NCI-H2081 (cell line): ENCODE measurements at places on chromosomes 11 and 22.

- DNase-seq, result no peak
These were observed 90.5 kb downstream of the PIWIL4 start for GRCh38 chr11:94657629-94658028.

GRCh38 chr11:75413864-75414263 is 14.5 kb downstream of the RPS3 start:
- DNase-seq, result no peak

DNA sequence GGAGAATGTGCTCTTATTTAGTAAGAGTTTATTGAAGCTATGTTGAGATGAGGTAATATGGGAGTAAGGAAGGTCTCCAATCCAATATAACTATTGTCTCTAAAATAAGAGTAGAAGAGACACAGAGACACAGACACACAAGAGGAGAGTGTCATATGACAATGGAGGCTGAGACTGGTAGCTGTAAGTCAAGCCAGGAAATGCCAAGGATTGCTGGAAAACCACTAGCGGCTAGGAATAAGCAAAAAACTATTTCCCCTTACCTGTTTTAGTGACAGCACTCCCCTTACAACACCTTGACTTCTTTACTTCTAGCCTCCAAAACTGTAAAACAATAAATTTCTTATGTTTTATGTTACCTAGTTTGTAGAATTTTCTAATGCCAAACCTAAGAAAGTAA is 1652.8 kb downstream of the LRRC4C start:
- DNase-seq, result no peak

DNA sequence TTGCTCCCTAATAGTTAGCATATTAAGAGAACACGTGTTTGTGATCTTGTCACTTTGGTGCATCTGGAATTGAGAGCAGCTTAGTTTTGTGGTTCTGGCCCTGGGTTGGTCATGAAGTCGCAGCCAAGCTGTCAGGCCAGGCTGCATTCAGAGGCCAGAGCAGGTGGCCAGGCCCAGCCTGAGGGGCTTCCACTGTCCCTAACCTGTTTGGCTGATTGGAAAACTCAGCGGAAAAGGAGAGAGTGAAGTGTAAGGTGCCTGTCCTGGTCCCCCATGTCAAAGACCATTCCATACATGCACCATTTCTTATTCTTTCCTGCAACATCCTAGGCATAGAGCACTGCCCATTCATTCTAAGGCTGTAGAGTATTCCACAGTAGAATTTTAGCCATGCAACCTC is 111.5 kb upstream of the IGLL5 start:
- DNase-seq, result no peak

DNA sequence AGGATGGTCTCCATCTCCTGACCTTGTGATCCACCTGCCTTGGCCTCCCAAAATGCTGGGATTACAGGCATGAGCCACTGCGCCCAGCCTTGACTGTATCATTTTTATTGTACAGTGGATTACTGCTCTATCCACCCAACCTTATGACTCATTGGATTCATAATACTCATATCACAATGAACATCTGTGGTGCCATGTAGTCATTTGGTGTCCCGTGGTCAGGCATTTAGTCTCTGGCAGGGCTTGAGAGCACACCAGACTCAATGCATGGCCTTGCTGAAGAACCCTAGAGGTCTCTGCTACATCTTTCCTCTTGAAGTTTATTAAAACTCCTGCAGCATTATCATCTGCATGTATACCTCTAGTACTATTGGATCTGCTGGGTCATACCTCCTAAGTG is 98.0 kb upstream of the LDLRAD3 start:
- no peak for DNase-seq

- DNase-seq, result peak; percentile 63
These were observed 150.2 kb downstream of the TEAD1 start for GRCh38 chr11:12824281-12825041.

- DNase-seq, result no peak
These were observed 385.9 kb upstream of the ANO5 start for GRCh38 chr11:21806947-21807346.

DNA sequence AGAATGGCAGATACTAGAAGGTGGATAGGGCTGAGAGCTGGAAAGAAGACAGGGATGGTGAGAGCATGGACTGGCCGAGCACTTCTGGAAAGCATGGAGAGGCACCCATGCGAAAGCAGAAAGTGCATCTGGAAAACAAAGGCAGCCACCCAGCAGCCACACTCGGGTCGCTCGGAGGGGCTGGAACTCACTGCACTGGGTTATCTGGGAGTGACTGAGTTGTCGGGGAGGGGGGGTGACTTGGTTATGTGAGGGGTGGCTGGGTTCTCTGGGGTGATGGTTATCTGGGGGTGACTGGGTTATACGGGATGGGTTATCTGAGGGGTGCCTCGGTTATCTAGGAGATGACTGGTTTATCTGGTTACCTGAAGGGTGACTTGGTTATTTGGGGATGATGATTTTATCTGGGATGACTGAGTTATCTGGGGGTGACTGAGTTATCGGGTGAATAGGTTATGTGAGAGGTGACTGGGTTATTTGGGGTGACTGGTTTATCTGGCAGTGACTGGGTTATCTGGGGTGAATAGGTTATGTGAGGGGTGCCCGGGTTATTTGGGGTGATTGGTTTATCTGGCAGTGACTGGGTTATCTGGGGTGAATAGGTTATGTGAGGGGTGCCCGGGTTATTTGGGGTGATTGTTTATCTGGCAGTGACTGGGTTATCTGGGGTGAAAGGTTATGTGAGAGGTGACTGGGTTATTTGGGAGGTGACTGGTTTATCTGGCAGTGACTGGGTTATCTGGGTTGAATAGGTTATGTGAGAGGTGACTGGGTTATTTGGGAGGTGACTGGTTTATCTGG is 2.6 kb upstream of the PANX2 start:
- DNase-seq, result no peak

GRCh38 chr22:21690401-21690801 is 24.6 kb downstream of the PPIL2 start:
- no peak for DNase-seq

- DNase-seq, result no peak
These were observed 10.4 kb upstream of the AHNAK start for GRCh38 chr11:62556875-62557631.

GRCh38 chr11:57467508-57468157 is 7.3 kb downstream of the RTN4RL2 start:
- DNase-seq, result no peak

DNA sequence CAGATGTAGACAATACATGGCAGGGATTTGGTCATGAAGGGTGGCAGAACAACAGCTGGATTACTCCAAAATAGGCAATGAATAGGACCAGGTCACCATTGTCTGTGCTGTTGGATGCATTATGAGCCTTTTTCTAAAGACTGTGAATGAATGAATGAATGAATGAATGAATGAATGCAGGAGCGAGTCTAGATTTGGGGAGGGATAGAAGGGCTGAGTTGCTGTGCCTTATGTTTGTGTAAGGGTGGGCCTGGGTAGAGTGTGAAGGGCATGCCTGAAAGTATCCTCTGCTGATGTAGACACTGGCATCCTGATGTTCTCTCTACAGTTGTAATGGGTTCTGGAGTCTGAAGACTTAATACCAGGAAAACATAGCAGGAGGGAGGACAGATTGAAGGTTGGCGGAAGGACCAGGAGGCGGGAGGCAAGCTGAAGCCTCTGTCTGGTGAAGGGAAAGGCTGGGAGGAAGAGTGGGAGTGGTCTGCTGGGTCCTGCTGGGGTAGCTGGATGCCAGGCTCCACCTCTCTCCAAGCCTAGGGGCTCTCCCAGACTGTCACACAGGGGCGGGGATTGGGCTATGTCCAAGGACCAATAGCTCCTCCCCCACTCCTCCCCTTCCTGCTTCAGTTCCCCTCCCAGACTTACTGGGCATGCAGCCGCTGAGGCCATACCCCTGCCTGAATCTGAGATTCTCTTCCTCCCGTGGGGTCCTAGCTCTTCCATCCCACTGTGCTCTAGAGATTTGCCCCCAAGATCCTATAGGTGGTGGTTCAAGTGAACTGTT is 4.8 kb downstream of the TRIM3 start:
- peak; percentile 45 for DNase-seq

- no peak for DNase-seq
These were observed 67.7 kb downstream of the BCL2L13 start for GRCh38 chr22:17705951-17706900.

DNA sequence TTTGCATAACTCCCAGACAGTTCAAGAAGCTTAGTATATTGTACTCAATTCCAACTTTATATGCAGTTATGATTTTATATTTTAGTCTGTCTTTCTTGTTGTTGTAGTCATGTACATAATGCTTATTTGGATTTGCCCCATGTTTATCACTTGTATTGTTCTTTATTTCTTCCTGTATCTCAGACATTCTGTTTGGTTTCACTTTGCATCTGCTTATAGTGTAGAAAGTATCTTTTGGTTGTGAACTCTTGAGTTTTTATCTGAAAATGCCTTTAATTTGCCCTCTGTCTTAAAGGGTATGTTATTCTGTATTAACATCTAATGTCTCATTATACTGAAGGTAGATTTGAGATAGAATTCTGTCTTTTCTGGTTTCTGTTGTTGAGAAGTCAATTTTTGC is 275.4 kb downstream of the DYNC2H1 start:
- DNase-seq, result no peak

DNA sequence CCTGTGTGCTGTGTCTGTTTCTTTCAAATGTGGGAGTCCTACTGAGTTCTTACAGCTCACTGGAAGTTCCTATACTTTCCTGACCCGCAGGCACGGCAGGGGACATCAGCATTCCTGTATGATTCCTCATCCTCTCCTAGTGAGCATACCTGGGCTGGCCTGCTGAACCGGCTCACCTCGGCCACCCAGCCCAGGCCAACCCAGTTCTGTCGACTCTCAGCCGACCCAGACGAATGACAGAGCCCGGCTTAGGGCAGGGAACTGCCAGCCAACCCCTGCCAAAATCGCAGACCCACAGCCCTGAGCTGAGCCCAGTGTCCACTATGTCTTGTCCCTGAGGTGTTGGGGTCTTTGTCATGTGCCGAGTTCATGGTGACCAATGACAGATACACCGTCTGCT is 339.7 kb downstream of the BRD1 start:
- no peak for DNase-seq

- peak; percentile 21 for DNase-seq
These were observed 368.2 kb upstream of the CADM1 start for GRCh38 chr11:115872416-115872815.

DNA sequence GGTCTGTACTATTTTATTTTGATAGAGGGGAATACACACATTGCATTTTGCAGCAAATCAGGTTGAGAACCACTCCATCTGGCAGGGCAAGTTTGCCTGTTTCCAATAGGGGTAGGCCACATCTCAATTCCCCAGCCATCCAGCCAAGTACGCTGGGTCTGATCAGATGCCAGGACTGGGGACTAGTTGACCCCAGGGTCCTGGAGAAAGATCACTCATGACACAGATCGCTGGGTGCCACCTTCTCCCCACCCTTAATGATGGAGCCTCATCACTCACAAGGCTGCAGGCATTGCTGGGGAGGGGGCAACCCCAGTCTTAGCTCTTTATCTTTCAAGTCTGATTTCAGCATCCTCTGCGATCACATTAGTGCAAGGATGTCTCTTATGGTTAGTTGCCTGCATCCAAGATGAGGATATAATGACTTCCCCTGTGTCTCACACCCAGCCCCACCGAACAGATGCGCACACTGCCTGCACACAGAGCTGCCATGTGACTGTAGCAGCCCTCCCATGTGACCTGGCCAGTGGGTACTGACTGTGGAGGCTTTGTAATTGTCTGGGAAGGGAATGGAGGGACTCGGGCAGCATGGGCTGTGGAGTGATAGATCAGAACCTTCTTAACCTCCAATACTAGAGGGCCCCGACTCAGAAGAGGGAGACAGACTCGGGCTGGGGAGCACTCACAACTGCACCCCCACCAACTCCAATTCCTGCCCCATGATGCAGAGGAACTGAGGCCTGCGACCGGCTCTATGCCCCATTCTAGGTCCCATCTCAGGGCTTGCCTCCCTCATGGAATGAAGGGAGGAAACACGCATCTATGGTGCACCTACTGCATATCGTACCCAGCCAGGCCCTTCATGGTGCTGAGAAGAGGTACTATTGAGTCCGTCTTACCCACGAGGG is 155.8 kb downstream of the DSCAML1 start:
- no peak for DNase-seq

- DNase-seq, result no peak
These were observed 5.9 kb downstream of the CCDC90B start for GRCh38 chr11:83280256-83280655.

DNA sequence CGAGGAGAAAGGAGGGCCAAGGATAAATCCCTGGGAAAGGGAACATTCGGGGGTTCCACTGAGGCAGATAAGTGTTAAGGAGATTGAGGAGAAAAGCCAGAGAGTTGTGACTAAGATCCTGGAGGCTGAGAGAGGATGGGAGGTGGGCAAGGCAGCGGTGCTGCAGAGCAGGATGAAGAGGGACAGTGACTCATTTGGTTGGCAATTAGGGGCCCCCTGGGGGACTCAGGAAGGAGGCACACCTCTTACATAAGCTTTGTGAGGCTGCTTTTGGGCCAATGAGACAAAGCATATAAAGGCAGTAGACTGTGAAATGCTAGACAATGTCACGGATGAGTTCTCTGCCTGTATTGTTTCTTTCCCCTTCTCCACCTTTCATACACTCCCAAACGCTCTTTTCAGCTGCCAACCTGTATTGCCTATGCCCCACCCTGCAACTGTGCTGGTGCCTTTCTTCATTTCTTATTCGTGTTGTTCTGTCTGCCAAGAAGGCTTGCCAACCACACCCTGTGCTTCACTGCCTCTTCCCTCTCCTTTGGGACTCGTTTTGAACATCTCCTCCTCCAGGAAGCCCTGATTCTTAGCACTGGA is 246.8 kb upstream of the KIRREL3 start:
- peak; percentile 39 for DNase-seq

- no peak for DNase-seq
These were observed at the start of gene CD6 for GRCh38 chr11:60971520-60971919. Gene CD6, plus strand, starts transcription at chr11:60971680. Its CDS starts 186 bp downstream, at chr11:60971866.

- no peak for DNase-seq
These were observed 69.4 kb upstream of the AMPD3 start for GRCh38 chr11:10385696-10386095.

GRCh38 chr11:68200639-68201038 is 12.5 kb downstream of the KMT5B start:
- DNase-seq, result no peak

- no peak for DNase-seq
These were observed 4.3 kb downstream of the ARHGEF12 start for GRCh38 chr11:120340529-120340928.

DNA sequence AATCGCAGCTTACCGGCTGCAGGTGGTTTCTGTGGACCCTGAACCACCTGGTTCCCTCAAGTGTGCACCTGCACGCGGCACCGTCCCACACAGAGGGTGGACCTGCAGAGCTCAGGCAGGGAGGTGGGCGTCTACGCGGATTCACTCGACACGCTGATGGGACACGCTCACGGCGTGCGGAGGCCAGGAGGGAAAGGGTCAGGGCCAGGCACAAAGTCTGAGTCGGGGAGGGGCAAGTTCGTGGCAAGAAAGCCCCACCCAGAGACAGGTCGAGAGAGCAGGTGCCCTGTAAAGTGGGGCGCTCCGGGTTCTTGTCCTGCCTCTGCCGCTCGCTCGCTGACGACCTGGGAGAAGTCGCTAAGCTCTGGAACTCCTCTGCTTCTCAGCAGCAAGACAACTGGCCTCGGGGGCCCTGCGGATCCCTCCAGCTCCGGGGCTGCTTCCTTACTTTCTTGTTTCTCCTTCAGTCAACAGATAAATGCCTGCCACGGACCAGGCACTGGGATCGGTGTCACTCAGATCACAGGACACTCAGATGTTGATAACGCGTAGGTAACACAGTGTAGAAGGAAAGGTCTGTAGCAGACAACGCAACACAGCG is 72.4 kb upstream of the NUP50 start:
- no peak for DNase-seq

- no peak for DNase-seq
These were observed 31.2 kb downstream of the POU2AF3 start for GRCh38 chr11:111329306-111330204.
